CD8-positive, alpha-beta T cell (primary cell): ENCODE measurements at places on chromosomes 16 and 17.

DNA sequence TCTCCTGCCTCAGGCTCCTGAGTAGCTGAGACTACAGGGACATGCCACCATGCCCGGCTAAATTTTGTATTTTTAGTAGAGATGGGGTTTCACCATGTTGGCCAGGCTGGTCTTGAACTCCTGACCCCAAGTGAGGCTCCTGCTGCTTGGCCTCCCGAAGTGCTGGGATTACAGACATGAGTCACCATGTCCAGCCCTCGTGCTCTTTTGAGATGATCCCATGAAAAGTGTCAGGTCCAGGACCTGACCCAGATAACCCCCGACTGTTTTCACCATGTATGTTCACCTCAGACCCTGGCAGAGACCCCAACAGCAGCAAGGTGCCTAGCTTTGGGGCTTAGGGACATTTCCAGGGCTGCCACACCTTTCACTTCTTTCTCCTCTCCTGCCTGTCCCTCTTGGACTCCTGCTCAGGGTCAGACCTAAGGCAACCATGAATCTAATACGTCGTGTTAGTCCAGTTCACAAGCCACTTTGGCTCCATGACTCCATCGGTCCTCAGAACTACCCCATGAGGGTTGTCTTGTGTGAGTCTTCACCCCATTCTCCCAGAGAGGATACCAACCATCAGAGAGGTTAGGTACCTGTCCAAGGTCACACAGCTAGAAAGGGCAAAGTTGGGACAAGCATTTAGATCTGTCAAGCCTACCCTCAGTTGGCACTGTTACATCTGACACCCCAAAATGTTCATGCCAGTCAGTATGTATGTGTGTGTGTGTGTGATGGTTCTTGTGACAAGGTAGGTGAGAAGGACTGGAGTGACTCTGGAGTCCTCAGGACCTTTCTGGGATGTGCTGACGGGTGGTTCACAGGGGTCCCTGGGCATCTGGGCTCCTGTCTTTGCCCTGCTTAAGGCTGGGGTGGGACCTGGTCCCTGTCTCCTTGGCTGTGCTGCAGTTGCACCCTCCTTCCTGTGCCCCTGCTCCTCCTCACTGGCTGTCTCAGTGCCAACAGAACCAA lies 23.1 kb upstream of the MAP3K14 start:
- DNase-seq, result no peak

DNA sequence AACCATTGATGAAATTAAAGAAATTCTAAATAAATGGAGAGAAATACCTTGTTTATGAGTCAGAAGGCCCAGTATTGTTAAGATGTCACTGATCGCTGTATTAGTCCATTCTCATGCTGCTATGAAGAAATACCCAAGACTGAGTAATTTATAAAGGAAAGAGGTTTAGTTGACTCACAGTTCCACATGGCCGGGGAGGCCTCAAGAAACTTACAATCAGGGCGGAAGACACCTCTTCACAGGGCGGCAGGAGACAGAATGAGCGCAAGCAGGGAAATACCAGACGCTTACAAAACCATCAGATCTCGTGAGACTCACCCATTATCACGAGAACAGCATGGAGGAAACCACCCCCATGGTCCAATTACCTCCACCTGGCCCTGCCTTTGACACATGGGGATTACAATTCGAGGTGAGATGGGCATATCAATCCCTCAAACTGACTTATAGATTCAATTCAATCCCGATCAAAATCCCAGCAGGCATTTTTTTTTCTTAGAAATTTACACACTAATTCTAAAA lies 157.2 kb downstream of the ENGASE start:
- no peak for DNase-seq

DNA sequence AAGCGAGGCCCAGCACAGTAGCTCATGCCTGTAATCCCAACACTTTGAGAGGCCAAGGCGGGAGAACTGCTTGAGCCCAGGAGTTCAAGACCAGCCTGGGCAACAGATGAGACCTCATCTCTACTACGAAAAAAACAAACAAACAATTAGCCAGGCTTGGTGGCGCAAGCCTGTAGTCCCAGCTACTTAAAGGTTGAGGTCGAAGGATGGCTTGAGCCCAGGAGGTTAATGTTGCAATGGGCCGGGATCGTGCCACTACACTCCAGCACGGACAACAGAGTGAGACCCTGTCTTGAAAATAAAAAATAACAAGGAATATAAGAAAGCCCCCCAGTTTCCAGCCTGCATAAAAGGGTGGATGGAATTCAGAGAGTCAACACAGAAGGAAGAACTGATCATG lies 40.3 kb downstream of the ARHGAP17 start:
- no peak for DNase-seq

- no peak for DNase-seq
Measured at GRCh38 chr17:80885947-80886582, 105.6 kb upstream of the CHMP6 start.

DNA sequence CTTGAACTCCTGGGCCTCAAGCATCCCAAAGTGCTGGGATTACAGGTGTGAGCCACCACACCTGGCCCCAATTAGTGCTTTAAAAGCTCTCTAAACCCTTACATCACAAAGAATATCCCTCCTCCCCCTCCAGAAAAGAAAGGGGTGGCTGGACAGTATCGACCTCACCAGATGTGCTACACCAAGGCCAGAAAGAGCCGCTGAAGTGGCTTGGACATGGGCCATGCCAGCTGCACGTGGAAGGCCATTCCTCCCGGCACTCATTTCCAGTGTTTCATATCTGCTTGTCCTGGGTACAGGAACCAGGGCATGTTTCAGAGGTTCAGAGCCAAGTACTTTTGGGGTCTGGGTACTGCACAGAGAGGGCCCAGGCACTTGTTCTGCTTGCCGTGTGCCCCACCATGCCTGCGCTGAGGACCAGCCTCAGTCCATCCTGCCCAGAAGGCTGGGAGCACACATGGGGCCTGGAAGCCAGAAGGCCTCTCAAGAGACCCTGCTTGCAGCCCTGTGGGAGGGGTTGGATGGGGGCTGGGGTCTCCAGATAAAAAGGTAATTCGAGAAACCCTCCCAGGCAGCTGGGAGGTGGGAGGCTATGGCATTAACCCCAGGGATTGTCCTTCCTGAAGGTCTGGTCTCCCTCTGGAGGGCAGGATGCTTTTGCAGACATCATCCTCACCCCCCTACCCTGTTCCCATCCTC lies 3.5 kb upstream of the SRRM2 start:
- no peak for DNase-seq

- DNase-seq, result peak; percentile 51
Measured at GRCh38 chr16:84700446-84701300, 873 bp downstream of the USP10 start.

DNA sequence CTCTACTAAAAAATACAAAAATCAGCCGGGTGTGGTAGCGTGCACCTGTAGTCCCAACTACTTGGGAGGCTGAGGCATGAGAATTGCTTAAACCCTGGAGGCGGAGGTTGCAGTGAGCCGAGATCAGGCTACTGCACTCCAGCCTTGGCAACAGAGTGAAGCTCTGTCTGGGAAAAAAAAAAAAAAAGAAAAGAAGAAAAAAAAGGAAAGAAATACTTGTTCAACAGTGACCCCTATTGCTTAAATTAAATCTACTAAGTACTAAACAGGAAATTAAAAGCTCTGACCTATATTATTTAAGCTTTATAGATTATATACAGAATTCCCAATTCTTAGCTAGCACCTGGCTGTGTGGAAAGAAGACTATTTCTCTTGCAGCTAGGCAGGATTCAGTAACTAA lies 48.9 kb downstream of the FBXL20 start:
- no peak for DNase-seq

DNA sequence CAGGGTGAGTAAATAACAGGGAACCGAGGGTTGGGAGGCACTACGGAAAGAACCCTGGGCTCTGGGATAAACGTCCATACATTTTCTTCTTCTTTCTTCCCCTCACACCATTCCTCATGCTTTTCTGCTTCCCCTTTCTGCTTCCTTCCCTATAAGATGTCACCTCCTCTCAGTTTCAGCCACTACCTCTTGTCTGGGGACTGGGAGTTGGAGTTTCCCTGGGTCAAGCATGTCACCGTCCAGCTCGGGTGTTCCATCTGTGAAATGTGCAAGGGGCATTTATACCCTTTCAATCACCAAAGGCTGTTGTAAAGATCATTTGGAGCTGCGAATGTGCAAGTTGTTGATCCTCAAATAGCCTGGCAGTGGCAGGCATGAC lies 17.5 kb upstream of the CCL22 start:
- DNase-seq, result no peak

DNA sequence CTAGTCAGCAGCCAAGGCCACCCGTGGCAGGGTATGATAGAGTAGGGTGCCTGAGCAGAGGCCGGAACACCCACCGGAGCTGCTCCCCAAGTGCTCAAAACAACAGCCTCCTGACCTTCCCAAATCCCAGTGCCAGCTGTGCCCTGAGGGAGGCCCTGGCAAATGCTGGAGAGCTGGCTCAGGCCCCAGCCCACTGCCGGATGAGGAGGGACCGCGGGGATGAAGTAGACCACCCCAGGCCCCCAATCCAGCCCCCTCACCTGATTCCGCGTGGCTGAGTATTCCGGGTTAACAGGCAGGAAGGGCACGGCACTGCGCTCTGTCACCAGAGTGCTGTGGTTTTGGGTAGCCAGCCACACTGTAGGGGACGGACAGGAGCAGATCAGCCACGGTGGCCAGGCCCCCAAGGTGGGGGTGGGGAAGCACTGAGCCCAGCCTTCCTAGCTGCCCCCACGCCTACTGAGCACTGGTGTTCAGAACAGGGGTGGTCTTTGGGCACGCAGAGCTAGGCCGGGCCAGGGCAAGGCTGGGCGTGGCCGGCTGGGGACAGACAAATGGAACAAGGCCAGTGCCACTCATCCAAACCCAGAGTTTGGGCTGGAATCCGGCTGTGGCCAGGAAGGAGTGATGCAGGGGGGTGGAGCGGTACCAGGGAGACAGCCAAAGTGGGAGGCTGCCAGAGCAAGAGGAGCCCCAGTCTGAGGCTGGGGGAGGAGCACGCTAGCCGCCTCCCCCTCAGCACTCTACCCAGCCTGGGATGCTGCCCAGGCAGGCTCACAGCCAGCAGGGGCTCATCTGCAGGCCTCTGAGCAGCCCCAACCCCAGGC lies 9.1 kb downstream of the TP53I13 start:
- no peak for DNase-seq

- DNase-seq, result no peak
Measured at GRCh38 chr16:1777375-1778199, 4.7 kb upstream of the MRPS34 start.

DNA sequence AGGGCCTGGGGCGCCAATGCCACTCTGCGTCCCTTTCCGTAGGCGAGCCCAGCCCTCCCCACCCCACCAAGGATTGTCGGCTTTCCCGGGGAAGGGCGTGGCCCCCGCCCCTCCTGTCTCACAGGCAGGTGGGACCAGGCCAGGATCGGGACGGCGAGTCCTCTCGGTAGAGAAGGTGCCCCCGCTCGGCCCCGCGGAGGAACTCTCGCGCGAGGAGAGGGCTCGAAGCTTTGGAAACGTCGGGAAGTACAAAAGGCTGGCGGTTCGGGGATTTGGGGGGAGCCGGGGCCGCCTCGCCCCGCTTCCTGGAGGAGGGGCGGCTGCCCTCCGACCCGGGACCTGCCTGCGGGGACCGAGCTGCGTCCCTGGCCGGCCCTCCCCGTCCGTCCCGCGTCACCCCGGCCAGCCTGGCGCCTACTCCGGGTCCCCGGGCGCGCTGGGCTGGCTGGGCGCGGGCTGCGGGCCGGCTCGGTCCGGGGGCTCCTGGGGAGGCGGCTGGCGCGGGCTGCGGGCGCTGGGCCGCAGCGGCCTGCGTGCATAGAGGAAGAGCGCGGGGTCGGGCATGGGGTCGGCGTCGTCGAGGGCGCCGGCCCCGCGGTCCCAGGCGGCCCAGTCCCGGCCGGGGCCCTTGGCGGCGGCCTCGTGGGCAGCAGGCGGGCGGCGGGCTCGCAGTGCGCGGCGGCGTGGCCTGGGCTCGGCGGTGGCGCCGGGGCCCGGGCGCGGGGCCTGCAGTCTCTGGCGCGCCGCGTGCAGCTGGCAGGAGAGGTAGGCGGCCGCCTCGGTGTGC lies 12.6 kb upstream of the CLUH start:
- no peak for DNase-seq

GRCh38 chr17:9115214-9116191 lies 94.2 kb downstream of the NTN1 start:
- DNase-seq, result peak; percentile 51

GRCh38 chr17:2151358-2152033 lies 96.6 kb downstream of the HIC1 start:
- no peak for DNase-seq

GRCh38 chr17:76688165-76688622 lies 22.6 kb downstream of the MXRA7 start:
- DNase-seq, result no peak

DNA sequence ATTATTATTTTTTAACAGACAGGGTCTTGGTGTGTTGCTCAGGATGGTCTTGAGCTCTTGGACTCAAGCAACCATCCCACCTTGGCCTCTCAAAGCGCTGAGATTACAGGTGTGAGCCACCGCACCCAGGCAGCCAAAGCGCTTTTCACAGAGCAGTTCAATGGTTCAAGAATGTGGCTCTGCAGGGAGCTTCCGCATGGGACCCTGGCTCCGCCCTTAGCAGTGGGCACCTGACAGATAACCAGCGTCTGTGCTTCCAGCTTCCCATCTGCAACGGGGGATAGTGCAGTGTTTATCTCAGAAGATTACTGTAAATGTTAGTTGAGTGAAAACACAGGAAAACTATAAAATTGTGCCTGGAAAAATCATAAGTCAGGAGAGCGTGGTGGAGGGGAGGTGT lies 99.4 kb downstream of the KCNJ12 start:
- no peak for DNase-seq

- DNase-seq, result no peak
Measured at GRCh38 chr16:75929046-75929445, 202.8 kb upstream of the CPHXL start.

GRCh38 chr17:68909066-68909465 lies 46.1 kb downstream of the ABCA8 start:
- DNase-seq, result no peak

- no peak for DNase-seq
Measured at GRCh38 chr16:10583269-10583668, 2.9 kb upstream of the EMP2 start.

GRCh38 chr17:79808763-79809529 lies 12.1 kb upstream of the CBX8 start:
- peak; percentile 64 for DNase-seq

DNA sequence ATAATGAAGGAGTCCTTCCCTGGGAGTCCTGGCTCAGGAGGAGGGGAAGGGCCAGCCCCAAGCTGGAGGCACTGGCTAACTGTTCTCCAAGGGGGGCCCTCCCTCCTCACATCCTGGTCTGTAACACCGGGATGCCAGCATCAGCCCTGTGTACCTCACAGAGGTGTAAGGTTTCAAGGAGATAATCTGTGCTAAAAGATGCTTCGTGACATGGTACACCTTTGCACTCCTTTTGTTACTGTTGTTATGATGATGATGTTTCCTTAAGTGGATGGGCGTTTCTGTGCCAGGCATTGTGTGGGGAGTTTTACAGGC lies 236.7 kb upstream of the TNRC6C start:
- no peak for DNase-seq

- no peak for DNase-seq
Measured at GRCh38 chr16:51407199-51407598, 256.1 kb upstream of the SALL1 start.

DNA sequence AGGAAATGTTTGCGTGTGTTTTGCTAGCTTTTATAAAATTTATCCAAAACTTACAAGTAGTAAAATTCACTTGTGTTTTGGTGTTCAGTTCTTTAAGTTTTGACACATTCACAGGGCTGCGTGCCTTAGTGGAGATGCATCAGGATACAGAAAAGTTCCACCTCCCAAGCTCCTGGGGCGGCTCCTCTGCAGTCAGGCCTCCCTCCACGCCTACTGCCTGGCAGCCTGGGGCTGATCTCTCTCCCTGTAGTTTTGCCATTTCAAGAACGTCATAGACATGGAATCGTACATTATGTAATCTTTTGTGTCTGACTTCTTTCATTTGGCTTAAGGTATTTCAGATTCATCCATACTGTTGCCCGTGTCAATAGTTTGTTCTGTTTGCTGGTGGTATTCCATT lies 27.2 kb upstream of the IRF8 start:
- no peak for DNase-seq
